ENCODE measurements at places on chromosomes 12 and 14.

- DNase-seq: no peak
Measured at GRCh38 chr14:22801716-22802115, 13.5 kb downstream of the SLC7A7 start.

DNA sequence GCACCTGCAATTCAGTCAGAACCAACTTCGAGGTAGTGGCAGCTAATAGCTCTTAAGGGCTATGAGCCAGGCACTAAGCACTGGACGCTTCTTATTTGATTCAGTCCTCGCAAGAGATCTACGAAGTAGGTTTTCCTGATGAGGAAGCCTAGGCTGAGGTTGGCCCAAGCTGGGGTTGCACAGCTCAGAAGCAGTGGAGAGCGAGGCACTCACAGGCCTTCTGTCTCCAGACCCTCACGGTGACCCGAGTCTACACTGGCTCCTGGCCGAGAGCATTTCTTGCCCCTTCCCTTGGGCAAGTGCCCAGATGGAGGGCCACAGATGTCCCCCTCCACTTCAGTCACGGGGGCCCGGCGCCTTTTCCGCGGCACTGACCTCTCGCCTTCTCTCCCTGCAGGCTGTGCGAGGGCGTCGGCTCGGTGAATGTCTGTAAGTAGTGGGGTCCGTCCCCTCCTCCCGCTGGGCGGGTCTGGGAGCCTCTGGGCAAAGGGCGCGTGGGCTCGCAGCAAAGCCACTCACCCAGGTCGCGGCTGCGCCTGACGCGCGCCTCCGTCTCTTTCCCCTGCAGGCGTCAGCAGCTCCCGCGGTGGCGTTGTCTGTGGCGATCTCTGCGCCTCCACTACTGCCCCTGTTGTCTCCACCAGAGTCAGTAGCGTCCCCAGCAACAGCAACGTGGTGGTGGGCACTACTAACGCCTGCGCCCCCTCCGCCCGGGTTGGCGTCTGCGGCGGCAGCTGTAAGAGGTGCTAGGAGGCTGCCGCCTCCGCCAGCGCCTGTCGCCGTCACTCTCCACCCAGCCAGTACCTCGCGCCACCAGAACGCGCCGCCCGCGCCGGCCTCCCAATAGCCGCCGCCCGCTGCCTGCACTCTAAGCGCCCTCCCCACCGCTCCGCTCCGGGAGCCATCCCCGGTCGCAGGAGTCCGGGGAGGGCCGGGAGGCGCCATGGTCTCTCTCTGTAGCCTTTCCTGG lies 13.1 kb downstream of the KRT83 start:
- no peak for DNase-seq

DNA sequence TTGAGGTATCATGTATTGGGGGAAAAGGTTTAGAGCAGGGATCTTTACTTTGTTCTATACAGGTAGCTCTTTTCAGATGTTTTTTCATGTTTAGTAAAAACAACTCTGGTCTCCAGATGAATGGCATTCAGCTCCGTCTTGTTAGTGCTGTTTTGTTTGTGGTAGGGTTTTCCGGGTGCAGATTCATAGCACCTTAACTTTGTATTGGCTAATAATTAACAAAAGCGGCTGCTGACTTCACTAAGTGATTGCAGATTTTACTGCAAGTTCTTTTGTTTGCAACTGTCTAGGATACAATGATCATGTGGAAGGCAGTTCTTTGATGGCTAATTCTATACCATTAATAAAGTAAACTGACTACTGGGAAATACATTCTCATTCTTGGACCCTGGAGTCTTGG lies 32.2 kb upstream of the BHLHE41 start:
- no peak for DNase-seq

DNA sequence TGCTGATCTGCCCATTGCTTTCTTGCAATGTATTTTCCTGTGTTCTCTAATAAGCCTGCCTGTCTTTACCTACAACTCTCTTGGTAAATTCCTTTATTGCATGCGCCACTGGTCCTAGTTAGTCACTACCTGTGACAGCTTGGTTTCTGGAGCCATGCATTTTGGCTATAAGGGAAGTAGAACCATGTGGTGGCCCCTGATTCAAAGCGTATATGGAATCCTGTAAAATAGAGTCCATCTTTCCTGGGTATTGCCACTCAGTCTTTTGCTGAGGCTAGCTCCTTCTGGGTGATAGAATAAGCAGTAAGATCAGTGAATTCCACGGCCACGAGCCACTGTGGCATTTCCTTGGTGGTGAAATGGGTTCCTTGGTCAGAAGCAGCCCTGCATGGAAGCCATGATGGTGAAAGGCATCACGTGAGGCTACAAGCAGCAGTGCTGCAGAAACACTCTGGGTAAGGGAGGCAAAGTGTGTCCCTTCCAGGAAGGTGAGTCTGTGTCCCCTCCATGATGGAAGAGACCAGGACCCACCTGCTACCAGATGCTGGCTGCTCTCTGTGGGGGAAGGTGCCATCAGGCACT lies 19.6 kb downstream of the TNFAIP2 start:
- no peak for DNase-seq

DNA sequence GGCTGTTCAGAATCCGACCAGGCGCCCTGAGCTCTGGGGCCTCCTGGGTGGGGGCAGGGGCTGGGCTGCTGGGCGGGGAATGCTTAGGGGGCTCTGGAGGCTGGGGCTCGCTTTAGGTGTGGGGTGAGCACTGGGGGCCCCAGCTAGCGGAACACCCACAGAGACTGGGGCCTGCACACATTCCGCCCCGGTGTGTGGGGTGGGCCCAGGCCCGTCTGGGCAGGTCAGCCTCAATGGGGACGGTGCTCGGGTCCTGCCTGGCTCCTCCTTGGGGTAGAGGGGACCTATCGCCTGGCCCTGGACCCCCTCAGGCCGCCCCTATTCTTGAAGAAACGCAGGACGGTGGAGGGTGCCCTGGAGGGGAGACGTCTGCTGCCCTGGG lies 364.8 kb downstream of the TMEM121 start:
- no peak for DNase-seq

DNA sequence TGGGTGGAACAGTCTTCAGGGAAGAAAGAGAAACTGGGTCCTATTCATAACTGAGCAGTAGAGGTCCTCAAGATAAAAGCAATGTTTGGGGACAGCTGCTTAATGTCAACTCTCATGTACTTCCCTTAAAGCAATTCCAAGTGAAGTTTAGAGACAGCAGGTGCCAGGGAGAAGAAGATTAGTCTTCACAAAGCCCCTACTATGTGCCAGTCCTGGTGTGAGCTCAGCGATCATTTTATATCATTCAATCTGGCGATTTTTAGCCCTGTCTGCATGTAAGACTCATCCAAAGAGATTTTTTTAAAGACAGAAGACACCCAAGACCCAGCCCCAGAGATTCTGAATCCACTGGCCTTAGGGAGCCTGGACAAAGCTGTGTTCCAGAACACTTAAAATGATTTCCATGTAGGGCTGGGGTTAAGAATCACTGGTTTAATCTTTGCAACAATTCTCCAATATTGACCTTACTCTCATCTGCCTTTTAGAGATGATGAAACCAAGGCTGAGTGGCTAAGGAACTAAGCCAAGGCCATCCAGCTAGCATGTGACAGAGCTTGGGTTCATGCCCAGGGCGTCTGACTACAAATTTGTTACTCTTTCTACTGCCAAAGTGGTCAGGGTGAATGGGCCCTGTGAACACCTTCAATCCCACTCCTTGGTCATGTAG lies 404.5 kb upstream of the TBX3 start:
- DNase-seq: no peak

GRCh38 chr12:122870163-122870842 lies 25.6 kb downstream of the VPS37B start:
- no peak for DNase-seq

- no peak for DNase-seq
Measured at GRCh38 chr14:51028851-51029754, 65.8 kb downstream of the TRIM9 start.

GRCh38 chr12:77102691-77103090 lies 37.3 kb upstream of the E2F7 start:
- DNase-seq: no peak

- DNase-seq: no peak
Measured at GRCh38 chr12:49968471-49968870, 4.3 kb upstream of the AQP6 start.

- DNase-seq: no peak
Measured at GRCh38 chr12:57006809-57007475, 596 bp upstream of the ZBTB39 start.

- no peak for DNase-seq
Measured at GRCh38 chr12:91662021-91662420, 479.4 kb upstream of the DCN start.

DNA sequence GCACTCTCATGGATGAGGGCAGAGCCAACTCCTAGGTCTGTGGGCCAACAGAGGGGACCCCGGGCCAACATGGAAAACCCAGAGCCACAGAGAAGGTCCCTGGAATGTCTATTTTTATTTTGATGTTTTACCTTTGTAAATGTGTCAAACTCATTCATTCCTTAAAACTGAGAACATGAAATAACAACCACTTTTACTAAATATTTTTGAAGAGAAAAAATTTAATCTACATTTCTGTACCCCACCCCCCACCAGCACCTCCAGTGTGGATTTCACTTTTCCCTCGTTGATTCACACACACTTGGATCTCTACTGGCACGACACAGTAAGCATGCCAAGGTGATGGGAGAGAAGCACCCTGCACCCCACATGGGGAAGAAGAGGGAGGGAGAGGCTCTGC lies 6.7 kb downstream of the KRT77 start:
- no peak for DNase-seq

DNA sequence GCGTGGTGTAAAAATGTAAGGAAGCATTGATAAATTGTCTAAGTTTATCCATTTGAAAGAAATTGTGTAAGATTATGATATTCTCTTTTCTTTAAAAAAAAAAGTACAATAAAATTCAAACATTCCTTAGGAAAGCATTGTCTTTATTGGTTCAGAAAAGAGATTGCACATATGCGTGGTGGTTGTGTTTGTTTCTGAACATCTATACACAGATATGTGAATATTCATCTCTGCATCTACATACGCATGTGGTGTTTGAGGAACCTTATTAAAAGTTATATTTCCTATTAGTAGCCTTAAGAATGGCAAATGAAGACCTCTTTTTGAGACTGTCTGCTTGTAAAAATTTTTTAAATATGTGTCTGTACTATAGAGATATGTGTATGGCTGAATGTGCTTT lies 69.8 kb downstream of the TMEM260 start:
- DNase-seq: no peak

Measured in effector CD8-positive, alpha-beta T cell (primary cell).